Activated CD8-positive, alpha-beta memory T cell treated with anti-CD3 and anti-CD28 coated beads for 1 hour (primary cell): ENCODE measurements at places on chromosomes 13 and 19.

DNA sequence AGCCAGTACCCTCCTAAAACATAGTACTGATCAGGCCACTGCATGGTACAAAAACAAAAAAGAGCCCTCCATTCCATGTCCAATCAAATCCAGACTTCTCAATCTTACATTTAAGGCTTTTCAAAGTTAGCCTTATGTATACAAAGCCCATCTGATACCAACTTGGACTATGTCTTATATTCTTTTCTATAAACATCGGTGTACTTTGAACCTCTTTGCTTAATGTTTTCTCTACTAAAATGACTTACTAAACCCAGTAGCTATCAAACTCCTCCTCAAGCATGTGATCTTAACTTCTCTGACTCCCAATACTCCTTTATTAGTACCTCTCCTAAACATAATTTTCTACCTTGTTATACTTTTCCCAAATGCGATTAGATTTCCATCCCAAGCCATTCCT, 14.8 kb downstream of the TSC22D1 start:
- DNase-seq, result no peak

DNA sequence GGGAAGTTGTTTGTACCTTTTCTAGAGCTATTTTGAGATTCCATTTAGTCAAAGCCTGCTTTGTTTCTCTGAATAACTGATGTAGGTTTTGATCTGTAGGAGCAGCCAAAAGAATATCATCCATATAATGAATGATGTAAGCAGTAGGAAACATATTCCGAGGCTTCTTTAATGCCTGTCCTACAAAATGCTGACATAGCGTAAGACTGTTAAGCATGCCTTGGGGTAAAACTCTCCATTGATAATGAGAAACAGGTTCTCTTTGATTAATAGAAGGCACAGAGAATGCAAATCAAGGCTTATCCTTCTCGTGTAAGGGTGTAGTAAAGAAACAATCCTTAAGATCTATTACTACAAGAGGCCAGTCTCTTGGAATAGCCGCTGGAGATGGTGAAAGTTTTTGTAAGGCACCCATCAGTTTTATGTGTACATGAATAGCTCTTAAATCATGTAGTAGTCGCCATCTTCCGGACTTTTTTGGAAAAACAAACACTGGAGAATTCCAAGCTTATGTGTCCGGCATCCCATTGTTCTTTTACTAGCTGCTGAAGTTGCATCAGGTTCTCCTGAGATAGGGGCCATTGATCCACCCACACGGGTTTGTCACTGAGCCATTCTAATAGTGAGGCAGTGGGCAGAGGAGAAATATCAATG, 13.5 kb downstream of the FPR3 start:
- DNase-seq, result no peak

- DNase-seq, result no peak
Measured at GRCh38 chr19:33508941-33509614, 12.5 kb downstream of the PEPD start.

- no peak for DNase-seq
Measured at GRCh38 chr19:51251468-51251820, 564 bp downstream of the SIGLECL1 start.

GRCh38 chr13:44694291-44694690, 118.2 kb upstream of the TSC22D1 start:
- DNase-seq, result no peak

- no peak for DNase-seq
Measured at GRCh38 chr13:91270031-91270430, 77.5 kb upstream of the MIR17HG start.

- DNase-seq, result no peak
Measured at GRCh38 chr13:90880790-90881189, 466.7 kb upstream of the MIR17HG start.

DNA sequence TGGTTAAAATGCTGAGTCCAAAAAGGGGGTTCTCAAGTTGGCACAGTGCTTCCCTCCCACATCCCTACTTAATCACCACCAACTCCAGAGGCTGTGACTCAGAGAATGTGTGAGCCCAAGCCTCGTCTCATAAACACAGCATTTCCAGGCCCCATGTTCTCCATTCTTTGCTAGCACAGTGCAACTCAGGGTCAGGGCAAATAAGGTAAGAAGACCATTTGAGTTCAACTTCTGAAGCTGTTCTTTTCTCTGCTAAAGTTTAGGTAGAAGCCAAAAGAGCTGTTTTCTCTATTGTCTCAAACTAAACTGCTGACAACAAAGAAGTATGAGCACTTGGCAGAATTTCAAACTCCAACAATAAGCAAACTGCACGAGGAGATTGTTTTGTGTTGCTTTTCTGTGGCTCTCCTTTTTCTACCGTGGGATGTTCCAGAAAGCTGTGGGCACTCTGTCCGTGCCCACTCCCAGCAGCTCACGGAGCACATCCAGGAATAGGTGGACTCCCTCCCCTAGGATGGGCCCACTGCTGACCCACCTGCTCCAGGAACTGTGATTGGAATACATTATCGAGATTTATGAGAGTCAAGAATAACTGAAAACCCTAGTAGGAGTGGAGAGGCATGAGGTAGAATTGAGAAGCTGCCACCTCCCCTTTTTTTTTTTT, 494.3 kb downstream of the COG6 start:
- DNase-seq, result no peak

GRCh38 chr19:45646345-45646698, 7.1 kb upstream of the EML2 start:
- no peak for DNase-seq

- DNase-seq, result no peak
Measured at GRCh38 chr13:43343645-43344044, 320.3 kb downstream of the DNAJC15 start.

DNA sequence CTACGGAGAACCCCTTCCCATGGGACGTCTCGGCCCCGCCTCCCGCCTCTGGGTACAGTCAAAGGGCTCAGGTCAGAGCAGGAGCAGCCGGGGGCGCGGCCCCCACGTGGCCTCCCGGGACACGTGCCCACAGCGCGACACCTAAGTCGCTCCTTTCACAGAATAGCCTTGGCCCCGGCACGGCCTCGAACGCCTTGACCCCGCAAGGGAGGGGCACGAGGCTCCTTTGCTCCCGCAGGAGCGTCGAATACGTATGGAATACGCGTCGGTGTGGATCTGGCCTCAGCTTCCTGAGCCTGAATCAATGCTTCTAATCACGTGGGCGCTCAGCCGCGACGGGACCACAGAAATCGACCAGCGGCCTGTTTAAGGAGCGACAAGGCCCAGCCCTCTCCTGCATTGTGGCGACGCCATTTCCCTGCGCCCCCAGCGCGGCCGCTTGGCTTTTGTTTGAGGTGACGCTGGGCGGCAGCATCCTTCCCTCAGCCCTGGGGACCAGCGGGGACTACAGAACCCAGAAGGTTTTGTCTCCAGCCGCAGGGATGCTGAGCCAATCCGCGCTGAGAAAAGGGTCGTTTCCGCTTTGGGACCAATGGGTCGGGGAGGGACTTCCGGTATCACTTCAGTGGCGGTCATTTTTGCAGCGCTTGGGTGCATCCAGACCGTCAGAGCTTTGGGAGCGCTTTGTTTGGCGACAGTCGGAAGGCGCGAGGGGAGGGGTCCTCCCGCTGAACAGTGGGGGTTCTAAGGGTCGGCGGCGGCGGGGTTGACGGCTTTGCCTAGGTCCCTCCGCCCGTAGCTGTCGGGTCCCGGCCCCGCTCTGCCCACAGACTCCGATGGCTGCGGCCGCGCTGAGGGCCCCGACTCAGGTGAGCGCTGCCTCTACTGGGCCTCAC, at the start of gene ZIK1:
Gene ZIK1 (plus strand): TSS at position 625 of the 896 bp plus-strand sequence. CDS start 212 bp downstream, at position 837.
- DNase-seq, result peak; percentile 79

DNA sequence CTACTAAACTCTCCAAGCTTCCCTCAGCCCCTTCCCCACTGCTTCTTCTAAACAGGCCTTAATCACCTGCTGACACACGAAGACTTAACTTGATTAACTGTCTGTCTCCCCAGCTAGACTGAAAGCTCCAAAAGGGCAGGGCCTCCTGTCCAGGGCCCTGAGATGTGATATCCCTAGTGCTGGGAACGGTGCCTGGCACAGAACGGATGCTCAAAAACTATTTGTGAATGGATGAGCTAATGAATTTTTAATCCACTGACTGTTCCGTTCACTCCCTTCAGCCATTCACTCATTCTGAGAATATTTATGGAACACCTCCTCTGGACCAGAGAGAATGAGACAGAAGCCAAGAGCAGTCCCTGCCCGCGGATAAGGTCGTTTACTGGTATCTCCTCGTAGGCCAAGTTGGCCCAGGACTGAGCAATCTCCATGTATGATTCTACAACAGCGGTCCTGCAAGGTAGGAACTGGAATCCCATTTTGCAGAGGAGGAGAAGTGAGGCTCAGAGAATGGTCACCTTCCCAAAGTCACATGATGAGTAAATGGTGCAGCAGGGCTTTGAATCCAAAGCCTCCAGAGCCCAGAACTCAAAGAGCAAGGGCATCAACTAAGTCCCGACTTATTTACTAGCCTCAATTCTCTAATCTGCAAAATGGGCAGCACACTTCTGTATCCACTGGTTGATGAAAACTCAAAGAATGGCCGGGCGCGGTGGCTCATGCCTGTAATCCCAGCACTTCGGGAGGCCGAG, 3.4 kb downstream of the DMWD start:
- DNase-seq, result no peak

- no peak for DNase-seq
Measured at GRCh38 chr13:52695856-52696255, 43.2 kb downstream of the SUGT1 start.

DNA sequence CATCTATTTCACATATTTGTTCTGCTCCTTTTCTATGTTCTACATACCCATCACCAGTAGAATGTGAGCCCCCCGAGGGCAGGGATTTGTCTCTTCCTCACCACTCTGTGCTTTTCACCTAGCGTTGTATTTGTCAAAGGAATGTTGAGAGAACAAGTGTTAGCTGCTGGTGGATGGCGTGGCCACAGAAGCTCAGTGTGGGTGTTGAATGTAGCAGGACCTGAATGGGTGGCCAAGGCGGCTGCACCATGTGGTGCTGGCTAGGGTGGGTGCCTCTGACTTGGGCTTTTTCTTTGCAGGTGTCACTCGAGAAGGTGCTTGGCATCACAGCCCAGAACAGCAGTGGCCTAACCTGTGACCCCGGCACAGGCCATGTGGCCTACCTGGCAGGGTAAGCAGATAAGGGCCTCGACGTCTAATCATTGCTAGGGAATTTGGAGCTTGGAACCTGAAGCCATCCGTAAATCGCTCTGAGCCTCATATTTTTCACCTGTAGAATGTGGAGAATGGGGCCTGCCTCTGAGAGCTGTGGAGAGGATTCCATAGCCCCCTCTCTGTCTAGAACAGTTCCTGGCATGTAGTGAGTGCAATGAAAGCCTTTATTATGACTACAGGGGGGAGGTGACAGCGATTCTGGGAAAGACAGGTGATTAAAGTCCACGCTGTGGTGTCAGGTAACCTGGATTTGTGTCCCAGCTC, 3.9 kb downstream of the WDR62 start:
- no peak for DNase-seq

DNA sequence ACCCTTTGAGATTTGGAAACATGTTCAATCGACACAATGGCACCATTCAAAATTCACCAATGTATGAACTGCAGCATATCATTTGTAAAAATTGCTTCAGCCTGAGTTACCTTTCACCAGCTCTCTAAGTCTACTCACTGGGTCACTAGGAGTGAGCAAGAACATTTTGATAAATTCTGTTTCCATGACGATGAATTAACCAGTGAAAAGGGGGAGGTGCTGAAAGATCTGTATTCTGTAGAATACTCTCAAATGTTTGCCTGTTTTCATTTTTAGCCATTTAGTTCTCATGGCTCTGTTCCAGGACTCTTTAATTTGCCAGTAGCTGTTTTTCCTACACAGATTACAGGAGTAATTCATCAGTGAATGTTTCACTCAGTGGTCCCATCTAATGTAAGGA, 883.4 kb downstream of the DIAPH3 start:
- DNase-seq, result no peak

GRCh38 chr13:60758637-60759036, 361.6 kb downstream of the TDRD3 start:
- DNase-seq, result no peak

GRCh38 chr13:42364613-42365000, 92.7 kb downstream of the AKAP11 start:
- no peak for DNase-seq

GRCh38 chr13:66703597-66703996, 526.5 kb downstream of the PCDH9 start:
- DNase-seq, result no peak

DNA sequence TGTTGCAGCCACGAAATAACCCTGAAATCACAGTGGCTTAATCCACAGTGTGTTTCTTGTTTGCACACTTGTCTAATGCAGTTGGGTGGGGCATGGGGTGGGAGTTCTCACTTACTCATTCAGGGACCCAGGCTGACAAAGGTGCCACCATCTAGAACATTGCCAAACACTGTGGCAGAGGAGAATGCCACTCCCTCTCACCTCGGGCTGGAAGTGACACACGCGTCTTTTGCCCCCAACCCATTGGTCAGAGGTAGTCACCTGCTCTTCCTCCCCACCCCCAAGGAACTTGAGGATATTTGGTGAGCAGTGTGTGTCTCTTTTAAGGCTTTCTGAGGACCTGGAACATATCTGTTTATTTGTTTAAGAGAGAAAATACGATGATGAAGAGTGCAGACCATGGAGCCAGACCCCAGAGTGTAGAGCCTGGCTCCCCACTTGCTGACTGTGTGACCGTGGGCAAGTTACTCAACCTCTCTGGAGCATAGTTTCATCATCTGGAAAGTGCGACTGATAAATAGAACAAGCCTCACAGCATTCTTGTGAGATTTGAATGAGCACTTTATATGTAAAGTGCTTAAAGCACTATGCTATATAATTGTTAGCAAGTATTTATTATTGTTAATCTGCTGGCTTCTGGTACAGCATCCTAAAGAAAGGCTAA, 17.4 kb downstream of the GPR183 start:
- DNase-seq, result no peak

DNA sequence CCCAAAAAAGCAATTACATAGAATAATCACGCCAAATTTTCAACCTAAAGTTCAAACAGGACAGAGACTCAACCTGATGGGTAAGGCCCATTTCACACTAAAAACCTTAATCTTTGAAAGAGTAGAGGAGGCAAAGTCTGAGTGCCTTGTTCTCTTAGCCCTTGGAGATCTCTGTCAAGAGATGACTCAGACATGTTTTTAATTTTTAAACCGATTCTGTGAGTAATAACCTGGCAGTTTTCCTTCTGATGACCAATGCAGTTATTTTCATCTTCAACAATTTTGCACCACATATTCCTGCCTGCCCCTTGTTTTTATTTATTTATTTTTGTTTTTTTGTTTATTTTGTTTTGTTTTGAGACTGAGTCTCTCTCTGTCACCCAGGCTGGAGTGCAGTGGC, 11.5 kb upstream of the TNFSF9 start:
- no peak for DNase-seq

DNA sequence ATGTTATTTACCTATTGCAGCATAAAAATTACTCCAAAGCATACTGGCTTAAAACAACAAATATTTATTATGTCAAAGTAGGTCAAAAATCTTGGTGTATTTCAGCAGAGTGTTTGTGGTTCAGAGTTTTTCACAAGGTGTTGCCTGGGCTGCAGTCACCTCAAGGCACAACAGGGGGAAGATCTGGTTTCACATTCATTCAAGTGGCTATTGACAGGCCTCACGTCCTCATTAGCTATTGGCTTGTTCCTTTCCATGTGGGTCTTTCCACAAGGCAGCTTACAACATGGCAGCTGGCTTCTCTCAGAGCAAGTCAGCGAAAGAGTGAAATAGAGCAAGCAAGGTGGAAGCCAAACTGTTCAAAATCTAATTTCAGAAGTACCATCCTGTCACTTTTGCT, 602.9 kb downstream of the OLFM4 start:
- no peak for DNase-seq

- no peak for DNase-seq
Measured at GRCh38 chr19:33279430-33280350, 22.6 kb downstream of the CEBPA start.

GRCh38 chr13:49417161-49417560, 26.7 kb downstream of the CAB39L start:
- DNase-seq, result no peak
